Dorsolateral prefrontal cortex (tissue), 122 donors: ENCODE measurements at places on chromosomes 16 and 17.

DNA sequence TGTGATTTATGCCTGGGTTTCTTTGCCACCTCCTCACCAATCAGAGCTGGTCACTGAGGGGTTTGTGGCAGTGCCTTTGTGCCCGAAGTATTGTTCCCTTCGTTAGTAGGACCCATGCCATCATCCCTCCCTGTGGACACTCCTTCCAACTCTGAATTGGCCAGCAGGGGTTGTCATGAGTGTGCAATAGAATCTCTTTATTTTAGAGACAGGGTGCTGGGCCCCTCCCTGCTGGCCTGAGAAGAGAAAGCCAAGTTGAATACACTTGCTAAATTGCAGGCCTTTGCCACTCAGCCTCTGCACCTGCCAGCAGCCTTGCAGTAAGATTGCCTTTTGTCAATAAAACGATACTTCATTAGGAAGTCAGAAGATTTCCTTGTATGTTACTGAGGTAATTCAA lies 40.7 kb upstream of the SLC12A3 start:
- peak; percentile 14 for DNase-seq

DNA sequence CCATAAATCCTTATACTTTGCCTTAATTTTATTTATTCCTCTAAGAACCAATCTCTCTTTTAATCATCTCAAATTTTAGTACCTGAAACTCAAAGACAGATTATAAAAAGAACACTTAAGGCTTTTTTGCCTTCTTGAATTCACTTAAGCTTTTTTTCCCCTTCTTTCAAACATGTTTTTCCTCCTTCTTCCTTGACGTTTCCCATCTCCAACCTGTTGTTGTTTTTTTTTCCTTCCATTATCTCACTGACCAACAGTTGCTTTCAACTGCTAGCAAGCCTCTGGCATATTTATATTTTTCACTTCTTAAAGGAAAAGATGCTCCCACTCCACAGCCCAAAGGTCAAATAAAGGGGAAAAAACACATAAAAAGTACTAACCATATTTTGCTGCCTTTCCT lies 32.2 kb downstream of the SPOP start:
- no peak for DNase-seq

- DNase-seq: peak; percentile 86
Observed at GRCh38 chr16:660459-661183, 7.3 kb upstream of the RHOT2 start.

DNA sequence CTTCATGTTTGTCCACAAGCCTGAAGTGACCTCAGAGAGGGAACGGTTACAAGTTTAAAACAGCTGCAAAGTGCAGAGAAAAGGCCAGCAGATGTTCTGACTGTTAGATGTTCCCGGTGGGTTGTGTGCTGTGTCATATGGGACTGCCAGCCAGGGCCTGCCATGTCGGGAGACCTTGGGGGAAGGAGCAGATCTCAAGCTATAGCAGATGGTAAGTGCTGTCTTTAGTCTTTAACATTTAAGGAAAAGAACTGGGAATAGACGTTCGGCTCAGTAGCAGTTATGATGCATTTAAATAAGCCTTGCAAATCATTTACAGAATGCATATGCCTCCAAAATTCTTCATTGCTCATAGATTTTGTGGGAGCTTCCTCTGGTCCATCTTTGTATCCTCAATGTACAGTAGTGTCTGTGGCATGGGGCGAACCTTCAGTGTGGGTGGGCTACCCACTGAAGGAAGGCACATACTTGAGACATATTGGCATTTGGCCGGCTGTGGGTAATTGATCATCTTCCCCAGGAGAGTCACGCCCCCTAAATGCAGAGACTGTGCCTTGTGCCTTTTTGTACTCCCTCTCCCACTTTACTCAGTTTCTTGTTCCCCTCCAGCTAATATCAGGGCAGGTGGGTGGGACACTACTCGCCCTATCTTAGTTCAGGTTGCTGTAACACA lies 131.9 kb downstream of the NPIPB5 start:
- no peak for DNase-seq

- no peak for DNase-seq
Observed at GRCh38 chr17:17737961-17738894, 57.0 kb downstream of the RAI1 start.

GRCh38 chr17:59357219-59357697 lies 25.8 kb downstream of the YPEL2 start:
- DNase-seq: no peak

GRCh38 chr16:4264546-4264945 lies 8.3 kb downstream of the TFAP4 start:
- no peak for DNase-seq
